Uterus (tissue), 4 donors: ENCODE measurements at places on chromosomes 16 and 17.

DNA sequence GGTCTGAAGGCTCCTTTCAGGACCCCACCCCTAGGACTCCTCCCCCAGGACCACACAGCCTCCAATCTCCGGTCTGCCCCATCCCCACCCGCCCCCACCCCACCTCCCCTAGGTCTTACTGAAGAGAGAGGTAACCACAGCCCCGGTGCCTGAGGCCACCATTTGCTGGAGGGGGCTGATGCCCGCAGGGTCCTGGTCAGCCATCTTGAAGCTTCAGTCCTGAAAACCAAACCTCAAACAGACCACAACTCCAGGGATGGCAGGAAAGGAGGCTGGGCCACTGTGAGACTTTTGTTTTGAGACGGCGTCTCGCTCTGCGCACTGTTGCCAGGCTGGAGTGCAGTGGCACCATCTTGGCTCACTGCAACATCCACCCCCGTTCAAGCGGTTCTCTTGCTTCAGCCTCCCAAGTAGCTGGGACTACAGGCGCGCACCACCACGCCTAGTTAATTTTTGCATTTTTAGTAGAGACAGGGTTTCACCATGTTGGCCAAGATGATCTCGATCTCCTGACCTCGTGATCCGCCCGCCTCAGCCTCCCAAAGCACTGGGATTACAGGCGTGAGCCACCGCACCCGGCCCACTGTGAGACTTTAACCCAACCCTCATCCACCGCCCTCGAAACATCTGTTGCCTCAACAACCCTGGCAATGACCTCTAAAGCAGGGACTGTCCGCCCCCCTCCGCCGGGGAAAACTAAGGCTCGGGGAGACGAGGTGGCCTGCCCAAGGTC is 1.1 kb downstream of the SLC25A39 start:
- no peak for DNase-seq

- no peak for DNase-seq
Observed at GRCh38 chr17:31470592-31470991, 79.1 kb downstream of the RAB11FIP4 start.

- no peak for DNase-seq
Observed at GRCh38 chr16:30715750-30716445, 16.9 kb downstream of the SRCAP start.

DNA sequence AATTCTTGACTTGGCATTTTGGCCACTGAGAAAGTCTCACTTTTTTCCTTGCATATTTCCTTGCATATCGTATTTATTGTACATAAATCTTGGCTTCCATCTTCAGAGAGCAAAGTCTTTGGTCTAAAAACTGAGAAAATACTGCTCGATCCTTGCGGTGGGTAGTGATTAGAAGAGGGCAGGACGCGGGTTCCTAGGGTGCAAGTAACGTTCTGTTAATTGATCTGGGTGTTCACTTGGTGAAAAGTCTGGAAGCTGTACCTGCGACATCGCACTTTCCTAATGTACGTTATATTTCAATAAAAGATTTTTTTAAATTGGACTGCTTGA is 758 bp upstream of the UBALD2 start:
- no peak for DNase-seq

DNA sequence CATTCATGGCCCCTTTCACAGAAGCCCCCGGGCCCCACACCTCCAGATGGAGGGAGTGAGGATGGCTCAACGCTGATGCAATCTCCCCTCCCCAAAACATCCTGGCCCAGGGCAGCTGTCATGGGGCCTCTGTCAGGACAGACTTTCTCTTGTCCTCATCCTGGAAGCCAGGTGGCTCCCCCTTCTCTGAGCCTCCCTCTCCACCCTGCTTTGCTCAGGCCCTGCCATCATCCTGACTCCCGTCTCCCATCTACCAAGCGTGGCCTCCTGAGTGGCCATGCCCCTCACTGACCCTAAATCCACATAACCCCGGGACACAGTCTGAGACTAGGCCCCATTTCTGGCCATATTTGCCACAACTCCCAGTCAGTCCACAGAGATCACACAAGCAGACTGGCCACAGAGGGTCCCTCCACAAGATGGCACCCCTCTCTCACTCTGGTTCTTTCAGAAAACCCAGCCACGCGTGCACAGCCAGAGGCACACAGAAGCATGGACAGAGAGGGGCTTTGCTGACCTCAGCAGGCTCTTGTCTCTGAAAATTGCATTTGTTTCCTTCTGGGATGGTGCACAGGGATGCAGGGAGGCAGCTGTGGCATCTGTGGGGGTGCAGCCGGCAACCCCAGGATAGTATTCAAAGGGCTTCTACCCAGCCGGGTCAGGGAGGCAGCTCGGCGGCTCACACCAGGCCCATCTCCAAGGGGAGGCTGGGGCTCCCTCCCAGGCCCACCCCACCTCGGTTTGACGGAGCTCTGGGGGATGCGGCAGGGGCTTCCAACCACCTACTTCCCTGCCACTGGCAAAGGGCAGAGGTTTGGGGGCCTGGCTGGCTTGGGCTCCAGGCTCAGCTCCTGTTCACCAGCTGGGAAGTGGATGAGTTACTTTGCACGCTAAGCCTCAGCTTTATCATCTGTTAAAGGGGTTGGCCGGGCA is 16.9 kb downstream of the DOC2B start:
- no peak for DNase-seq

GRCh38 chr16:89473791-89474414 is 16.5 kb downstream of the ANKRD11 start:
- no peak for DNase-seq

GRCh38 chr16:57504001-57504400 is 17.7 kb upstream of the DOK4 start:
- DNase-seq: no peak

DNA sequence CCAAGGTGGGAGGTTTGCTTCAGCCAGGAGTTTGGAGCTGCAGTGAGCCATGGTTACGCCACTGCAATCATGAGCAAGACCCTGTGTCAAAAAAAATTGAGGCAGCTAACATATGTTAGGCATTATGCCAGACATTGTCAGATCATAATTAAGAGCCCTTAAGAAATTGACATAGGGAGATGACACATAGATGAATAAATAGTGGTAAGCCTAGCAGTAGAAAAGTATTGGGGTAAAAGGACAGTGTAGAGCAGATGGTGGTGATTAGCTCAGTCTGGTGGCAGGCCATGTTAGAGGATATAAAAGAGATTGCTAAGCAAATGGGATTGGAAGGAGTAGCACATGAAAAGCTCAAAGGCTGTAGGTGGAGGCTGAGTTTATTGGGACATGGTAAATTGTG is 22.6 kb downstream of the SRCAP start:
- DNase-seq: no peak
